ENCODE measurements at places on chromosomes 12 and 14.

GRCh38 chr12:60415351-60415750 lies 819.5 kb downstream of the SLC16A7 start:
- DNase-seq: no peak

- DNase-seq: no peak
Observed at GRCh38 chr12:111201036-111201435, 167.9 kb downstream of the PHETA1 start.

- DNase-seq: no peak
Observed at GRCh38 chr12:47808050-47808449, 11.7 kb downstream of the HDAC7 start.

- no peak for DNase-seq
Observed at GRCh38 chr12:16158050-16158449, 119.4 kb downstream of the SLC15A5 start.

DNA sequence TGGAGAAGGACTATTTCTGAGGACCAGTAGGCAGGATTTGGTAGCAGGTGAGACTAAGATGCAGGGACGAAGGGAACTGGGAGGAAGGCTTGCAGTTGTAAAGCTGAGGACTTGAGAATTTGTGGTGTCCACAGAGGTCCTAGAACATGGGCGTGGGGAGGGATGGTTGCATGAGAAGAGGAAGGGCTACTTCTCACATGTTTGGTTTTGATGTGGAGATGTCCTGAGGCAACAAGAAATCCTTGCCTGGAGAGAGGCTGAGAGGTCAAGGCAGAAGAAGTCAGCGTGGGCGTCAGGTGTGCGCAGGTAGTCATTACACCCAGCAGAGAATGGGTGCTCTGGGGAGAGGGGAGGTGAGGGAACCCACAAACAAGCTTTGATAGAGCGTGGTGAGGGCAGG lies 5.7 kb upstream of the RABGGTA start:
- DNase-seq: no peak

DNA sequence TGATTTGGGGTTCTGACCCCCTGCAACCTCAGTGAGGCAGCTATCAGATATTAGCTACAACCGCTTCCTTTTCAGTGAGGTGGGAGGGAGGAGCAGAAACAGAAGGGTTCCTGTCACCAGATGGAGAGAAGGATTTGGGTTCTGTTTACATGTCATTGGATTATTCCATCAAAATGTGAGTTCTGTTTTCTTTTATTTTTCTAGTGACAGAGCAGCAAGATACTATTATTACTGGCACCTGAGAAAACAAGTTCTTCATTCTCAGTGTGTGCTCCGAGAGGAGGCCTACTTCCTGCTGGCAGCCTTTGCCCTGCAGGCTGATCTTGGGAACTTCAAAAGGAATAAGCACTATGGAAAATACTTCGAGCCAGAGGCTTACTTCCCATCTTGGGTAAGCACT lies 52.8 kb downstream of the FRMD6 start:
- no peak for DNase-seq

- DNase-seq: no peak
Observed at GRCh38 chr12:41293011-41293410, 104.9 kb downstream of the PDZRN4 start.

- DNase-seq: no peak
Observed at GRCh38 chr14:106500571-106500970, 974.2 kb downstream of the TMEM121 start.

DNA sequence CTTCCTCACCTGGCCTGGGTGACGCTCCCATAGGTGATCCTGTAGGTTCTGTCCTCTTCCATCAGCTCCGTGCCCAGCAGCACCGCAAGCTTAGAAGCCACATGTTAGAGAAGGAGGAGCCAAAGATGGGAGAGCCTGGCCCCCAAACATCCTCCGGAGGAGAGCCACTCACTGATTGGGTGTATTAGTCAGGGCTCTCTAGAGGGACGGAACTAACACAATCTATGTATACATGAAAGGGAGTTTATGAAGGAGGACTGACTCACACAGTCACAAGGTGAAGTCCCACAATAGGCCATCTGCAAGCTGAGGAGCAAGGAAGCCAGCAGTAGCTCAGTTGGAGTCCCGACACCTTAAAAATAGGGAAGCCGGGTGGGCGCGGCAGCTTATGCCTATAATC lies 1273.1 kb upstream of the TMEM132C start:
- DNase-seq: no peak

All from NCI-H1436 treated with DMSO at 0.1 percent for 48 hours (cell line).